IPS-NIHi11 (cell line): ENCODE measurements at places on chromosomes 5 and 9.

DNA sequence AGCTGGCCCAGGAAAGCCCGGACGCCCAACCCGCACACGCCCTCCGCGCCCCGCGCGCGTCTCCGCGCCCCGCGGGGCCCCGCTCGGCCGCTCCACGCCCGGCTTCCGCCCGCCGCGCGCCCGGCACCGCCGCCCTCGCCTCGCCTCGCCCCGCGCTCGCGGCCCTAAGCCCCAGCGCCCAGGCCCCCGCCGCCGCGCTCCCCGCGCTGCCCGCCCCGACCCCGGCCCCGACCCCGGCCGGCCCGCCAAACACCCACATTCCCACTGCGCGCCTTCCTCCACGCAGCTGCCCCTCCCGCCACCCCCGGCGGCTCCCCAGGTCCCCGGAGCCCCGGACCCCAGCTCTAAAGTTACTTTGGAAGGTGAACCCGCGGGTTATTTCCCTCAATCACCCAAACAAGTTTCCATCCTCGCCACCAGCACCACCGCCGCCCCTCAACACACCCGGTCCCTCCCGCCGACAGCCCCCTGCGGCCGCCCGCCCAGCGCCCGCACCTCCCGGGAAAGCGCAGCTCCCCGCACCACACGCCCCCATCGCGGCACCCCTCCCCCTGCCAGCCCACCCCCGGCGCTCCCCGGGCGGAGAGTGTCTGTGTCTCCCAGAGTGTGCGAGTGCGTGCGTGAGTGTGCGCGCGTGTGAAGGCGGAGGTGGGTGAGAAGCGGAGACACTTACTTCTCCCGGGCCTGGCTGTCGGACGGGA is 439 bp downstream of the SSBP2 start:
- DNase-seq = peak; percentile 59

- peak; percentile 21 for DNase-seq
Measured at GRCh38 chr5:69032009-69032408, 61.8 kb upstream of the SLC30A5 start.

- DNase-seq = peak; percentile 88
Measured at GRCh38 chr9:136095070-136096058, at the start of gene NACC2. TSS of gene NACC2 (minus strand) at chr9:136095289. CDS start at chr9:136050521, 44,768 bp downstream.

DNA sequence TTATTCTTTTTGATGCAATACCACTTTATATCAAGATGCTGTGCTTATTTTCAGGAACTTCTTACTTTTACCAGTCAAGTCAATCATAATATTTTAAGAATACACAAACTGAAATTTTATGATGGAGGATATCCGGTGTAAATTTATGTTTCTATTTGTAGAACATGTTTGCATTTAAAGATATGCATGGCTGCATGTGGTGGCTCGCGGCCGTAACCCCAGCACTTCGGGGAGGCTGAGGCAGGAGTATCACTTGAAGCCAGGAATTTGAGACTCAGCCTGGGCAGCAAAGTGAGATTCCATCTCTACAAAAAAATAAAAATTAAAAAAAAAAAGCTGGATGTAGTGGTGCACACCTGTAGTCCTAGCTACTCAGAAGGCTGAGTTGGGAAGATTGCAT is 73.5 kb upstream of the ALDH1A1 start:
- no peak for DNase-seq

GRCh38 chr5:124397317-124397716 is 349.1 kb downstream of the ZNF608 start:
- no peak for DNase-seq

DNA sequence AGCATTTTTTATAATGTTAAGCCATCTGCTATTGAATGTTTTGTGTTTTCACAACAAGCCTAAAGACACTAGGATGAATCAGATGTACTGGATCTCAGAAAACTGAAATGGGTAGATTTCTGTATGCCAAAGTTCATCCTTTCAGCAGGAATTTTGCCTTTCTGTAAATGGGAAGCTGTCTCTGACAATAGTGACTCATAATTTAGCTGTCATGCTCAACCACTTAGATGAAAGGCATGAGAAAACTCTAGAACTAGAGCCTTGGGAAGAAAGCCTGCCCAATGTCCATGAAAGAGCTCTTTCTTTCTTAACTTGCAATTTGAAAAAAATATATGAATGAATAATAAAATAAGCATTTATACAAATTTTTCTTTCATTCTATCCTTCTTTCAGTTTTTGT is 616.0 kb upstream of the EDIL3 start:
- no peak for DNase-seq

DNA sequence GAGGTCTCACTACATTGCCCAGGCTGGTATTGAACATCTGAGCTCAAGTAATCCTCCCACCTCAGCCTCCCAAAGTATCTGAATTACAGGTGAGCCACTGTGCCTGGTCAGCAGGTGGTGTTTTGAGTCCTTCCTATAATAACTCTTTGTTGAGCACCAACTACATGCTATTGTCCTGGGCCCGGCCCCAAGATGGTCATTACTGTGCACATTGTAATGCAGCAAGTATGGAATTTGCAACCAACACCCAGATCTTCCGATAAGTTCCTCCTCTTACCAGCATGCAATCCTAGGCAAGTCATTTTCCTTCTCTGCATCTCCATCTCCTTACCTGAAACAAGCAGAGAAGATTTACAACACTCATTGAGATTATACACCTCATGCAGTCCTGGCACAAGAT is 510.3 kb upstream of the KLF4 start:
- DNase-seq = no peak

DNA sequence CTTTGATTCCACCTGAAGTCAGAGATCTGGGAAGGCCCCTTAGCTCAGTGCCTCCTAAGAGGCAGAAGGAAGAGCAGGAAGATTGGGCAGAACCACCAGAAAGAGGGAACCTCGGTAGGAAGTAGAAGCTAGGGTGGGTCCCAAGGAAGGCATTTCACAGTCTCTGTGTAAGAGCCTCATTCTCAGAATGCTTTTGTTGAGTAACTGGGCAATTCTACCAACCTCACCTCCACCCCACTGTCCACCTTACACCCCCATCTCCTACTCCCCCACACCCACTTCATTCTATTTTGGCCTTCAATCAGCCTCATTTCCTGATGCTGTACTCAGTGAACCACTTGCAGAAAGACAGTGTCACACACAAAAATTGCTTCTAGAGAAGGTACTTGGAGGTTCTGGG is 3.5 kb downstream of the HBEGF start:
- no peak for DNase-seq

DNA sequence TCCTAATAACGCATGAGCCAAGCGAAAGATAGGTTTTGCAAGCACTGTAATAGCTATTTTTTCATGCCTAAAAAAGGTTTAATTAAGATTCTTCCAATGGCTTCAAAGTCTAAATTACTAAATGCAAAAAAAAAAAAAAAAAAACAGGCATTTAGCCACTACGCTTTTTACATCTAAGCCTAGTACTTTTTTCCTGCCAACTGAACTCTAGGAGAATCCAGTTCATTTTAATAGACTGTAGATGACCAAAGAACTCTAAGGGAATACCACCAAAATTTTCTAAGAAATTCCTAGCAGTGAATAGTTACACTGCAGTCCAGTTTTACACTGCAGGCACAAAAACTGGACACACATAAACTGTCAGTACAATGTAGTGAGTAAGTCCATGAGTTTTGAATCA is 9.8 kb downstream of the DIAPH1 start:
- DNase-seq = no peak

DNA sequence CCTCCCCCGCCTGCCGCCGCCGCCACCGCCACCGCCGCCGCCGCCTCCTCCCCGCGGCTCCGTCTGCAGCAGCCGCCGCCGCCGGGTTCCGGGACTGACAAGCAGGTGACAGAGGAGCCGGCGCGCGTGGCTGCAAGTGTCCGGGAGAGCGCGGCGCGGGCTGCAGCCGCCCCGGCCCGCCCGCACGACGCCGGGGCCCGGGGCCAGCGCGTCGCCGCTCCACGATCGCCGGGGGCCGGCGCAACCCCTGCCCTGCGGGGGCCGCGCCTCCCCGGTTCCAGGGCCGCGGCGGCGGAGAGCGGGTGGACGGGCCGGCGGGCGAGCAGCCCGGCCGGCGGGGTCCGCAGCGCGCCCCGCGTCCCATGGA is 343 bp downstream of the LMX1B start:
- DNase-seq = peak; percentile 42

GRCh38 chr5:88256037-88256436 is 12.6 kb downstream of the TMEM161B start:
- DNase-seq = no peak

DNA sequence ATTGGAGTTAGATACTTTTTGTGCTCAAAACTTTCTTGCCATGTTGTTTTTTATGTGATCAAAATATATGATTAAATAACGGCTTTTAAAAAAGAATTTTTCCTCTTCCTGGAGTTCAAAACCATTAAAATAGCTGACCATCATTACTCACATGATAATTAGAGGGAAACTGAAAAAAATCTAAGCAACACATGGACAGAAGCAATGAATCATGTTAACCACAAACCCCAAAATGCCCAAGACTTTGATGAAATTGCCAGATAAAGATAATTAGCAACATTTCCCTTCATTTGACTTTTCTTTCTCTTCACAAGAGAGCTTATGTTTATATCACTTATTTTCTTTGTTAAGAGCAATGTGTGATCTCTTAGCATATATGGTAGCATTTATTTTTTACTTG is 1294.2 kb downstream of the EFNA5 start:
- no peak for DNase-seq

DNA sequence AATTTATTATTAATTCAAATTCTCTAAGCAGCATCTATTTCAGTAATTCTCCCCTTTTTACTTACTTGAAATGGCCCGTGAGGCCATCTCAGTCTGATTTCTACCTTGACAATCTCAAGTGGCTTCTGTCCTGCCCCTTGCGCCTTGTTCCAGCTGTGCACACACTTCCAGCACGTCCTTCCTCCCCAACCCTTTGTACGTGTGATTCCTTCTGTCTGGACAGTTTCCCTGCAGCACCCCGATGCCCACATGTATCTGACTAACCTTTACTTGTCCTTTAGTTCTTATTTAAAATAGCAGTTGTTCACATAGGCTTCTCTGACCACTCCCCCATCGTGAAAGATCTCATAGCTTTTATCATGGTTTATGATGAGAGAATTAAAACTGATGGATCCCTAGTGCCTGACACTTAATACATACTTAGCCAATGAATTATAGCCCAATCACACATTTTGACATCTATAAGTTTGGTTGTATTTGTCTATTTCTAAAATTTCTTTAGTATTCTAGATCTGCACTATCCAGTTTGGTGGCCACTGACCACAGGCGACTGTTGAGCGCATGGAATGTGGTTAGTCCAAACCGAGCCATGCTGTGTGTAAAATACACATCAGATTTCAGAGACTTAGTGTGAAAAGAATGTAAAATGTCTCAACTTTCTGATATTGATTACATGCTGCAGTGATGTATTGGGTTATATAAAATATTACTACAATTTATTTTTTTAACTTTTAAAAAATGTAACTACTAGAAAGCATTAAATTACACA is 14.3 kb downstream of the ZBTB34 start:
- no peak for DNase-seq

DNA sequence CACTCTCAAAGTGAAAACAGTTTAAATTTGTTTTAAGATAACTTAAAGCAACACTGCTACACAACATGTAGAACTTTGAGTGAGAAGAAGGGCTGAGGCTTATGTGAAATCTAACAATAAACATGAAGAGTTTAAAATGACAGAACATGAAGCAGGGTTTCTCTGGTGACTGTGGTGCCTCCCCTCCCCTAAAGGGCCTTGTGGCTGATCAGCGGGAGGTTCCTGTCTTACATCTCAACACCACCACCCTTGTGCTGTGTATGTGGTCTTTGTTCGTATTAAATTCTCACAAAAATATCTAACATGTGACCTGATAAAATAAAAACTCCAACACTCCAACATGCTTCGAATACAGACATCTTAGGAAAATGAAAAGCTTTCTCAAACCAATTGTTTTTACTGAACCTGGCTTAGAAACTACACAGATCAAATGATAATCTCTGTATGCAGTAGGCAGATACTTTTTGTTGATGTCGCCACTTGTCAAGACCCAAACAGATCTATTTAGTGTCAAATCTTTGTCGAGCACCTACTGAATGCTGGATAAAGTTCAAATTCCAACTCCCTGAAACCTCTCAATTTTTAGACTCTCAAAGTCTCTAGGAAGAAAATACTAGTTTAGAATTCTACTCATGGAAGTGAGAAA is 9.9 kb upstream of the IQGAP2 start:
- no peak for DNase-seq

GRCh38 chr9:116300360-116300870 is 146.8 kb downstream of the PAPPA start:
- DNase-seq = no peak

DNA sequence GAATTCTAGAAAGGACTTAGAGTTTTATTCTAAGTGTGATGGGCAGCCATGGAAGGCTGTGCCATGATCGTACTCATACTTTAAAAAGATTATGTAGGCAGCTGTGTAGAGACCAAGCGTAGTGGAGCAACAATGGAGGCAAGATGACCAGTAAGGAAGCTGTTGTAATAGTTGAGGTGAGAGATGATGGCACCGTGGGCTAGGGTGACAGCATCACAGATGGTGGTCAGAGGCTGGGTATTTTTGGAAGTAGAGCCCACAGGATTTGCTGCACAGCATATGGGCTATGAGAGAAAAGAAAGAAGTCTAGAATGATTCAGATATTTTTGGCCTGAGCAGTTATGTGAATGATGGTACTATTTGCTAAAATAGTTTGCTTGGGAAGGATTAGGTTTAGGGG is 7.7 kb downstream of the ARHGAP26 start:
- no peak for DNase-seq
